ENCODE measurements at places on chromosomes 11 and 22. TPM values are rescaled to one million over a fixed set of nuclear protein-coding genes. Genes with fewer than 3 reads are reported as not detected.

- no peak overlapping the region for H3K27ac ChIP-seq
- H3K36me3 ChIP-seq = no peaks in the 10 kb centered on the region
- peaks cover 21% of the 10 kb centered on the region for H3K4me1 ChIP-seq
- H3K4me3 ChIP-seq = no peak overlapping the region
These were observed 2.1 kb downstream of the SLC35E4 start for GRCh38 chr22:30637701-30638114.

- H3K27ac ChIP-seq = 0 out of 2 replicates have a peak overlapping the region, but pooled peaks have one; percentile 3
- H3K4me1 ChIP-seq = peaks cover 20% of the 10 kb centered on the region
- no peaks in the 10 kb centered on the region for H3K27me3 ChIP-seq
- H3K4me3 ChIP-seq = no peak overlapping the region
- no peaks in the 10 kb centered on the region for H3K36me3 ChIP-seq
These were observed 15.1 kb downstream of the SCGB1A1 start for GRCh38 chr11:62433904-62434276.

- peaks cover 16% of the 10 kb centered on the region for H3K4me1 ChIP-seq
- DNase-seq = no peak
These were observed 67.7 kb downstream of the APOL5 start for GRCh38 chr22:35785181-35785923.

- H3K4me3 ChIP-seq = no peak overlapping the region
- H3K27ac ChIP-seq = no peak overlapping the region
- DNase-seq = no peak
- H3K36me3 ChIP-seq = peaks cover 22% of the 10 kb centered on the region
These were observed 16.8 kb upstream of the TMEM191C start for GRCh38 chr22:21450320-21450831.

DNA sequence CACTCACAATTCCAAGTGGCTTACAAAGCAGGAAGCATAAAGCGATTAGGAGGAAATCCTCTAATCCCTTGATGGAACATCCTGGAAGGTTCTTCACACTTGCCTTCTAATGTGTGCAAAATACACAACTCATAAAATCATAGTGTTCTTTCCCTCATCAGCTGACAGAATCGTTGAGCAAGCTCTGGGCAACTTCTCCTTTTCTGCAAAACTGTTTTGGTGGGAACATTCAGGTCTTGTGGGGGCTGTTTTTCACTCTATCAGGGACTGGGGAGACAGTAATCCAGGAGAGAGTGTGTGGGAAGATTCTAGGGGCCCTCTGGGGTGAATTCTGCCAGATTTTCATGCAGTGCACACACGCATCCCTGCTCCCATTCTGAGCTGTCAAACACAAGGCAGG lies 53.2 kb downstream of the IRAG1 start:
- H3K4me1 ChIP-seq = peaks cover 14% of the 10 kb centered on the region
- no peak for DNase-seq
- H3K27me3 ChIP-seq = no peaks in the 10 kb centered on the region
- peaks cover 29% of the 10 kb centered on the region for H3K36me3 ChIP-seq
- H3K27ac ChIP-seq = no peak overlapping the region

GRCh38 chr22:21760640-21761039 lies 25.0 kb upstream of the YPEL1 start:
- no peak overlapping the region for H3K4me3 ChIP-seq
- peaks cover 30% of the 10 kb centered on the region for H3K36me3 ChIP-seq
- peaks cover 26% of the 10 kb centered on the region for H3K4me1 ChIP-seq
- H3K27me3 ChIP-seq = no peaks in the 10 kb centered on the region

GRCh38 chr11:126461096-126461440 lies 105.6 kb downstream of the ST3GAL4 start:
- peaks cover 2% of the 10 kb centered on the region for H3K4me1 ChIP-seq
- H3K36me3 ChIP-seq = no peaks in the 10 kb centered on the region
- DNase-seq = no peak

DNA sequence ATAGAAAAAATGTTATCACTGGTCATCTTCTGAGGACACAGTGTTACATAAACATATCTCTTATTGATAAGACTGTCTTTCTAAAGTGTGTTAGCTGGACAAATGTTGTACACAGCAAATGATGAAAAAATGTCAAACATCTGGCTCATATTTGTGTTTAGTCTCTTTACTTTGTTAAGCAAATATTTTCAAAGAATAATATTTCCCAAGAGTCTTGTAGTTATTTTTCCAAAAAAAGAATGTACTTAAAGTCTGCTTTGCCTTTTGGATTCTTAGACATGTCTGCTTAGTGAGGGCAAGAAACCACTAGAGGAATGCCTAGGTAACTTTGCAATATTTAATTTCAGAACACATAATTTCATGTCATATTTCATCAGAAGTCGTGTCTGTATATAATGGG lies 23.9 kb upstream of the CCDC179 start:
- no peak overlapping the region for H3K4me3 ChIP-seq
- H3K27ac ChIP-seq = no peak overlapping the region
- H3K4me1 ChIP-seq = peaks cover 2% of the 10 kb centered on the region
- H3K36me3 ChIP-seq = no peaks in the 10 kb centered on the region

DNA sequence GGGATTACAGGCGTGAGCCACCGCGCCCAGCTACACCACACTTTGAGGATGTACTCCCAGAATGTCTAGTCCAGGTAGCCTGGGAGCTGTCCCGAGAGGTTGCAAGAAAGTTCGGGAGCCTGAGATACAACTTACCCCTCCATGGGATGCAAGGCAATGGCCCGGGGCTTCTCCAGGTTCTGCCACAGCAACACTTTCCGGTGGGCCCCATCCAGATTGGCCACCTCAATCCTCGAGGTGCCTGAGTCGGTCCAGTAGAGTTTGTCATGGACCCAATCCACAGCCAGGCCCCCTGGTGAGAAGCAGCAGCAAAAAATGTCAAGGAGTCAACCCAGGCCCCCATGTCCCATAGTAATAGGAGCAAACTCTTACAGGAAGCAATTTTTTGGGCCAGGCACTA lies 25.5 kb downstream of the LRP4 start:
- H3K4me1 ChIP-seq = no peaks in the 10 kb centered on the region
- no peak overlapping the region for H3K4me3 ChIP-seq
- H3K27me3 ChIP-seq = no peaks in the 10 kb centered on the region
- H3K36me3 ChIP-seq = peaks cover 6% of the 10 kb centered on the region
- H3K27ac ChIP-seq = no peak overlapping the region

The MOGAT2 gene
- not detected for total RNA-seq

Data from IMR-90 (cell line).